ENCODE measurements at places on chromosomes 11 and 22.

GRCh38 chr11:96054870-96055705, 131.2 kb upstream of the MTMR2 start:
- DNase-seq, result peak; percentile 61

DNA sequence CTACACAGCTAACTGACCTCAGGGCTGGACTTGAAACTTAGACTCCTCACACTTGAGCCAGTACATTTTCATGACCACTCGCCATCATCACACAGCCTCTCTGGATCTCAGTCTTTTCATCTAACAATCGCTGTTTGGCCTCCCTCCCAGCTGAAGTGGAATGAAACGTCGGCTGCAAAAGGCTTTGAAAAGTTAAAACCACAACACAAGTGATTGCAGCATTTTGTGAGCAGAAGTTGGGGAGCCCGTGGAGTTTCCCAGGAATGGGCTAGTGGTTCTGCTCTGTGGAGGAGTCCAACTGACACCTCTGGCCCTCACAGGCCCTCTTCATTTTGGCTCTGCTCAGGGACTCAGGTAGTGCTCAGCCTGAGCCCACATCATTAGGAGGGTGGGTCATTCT, 35.9 kb upstream of the TRIM29 start:
- no peak for DNase-seq

DNA sequence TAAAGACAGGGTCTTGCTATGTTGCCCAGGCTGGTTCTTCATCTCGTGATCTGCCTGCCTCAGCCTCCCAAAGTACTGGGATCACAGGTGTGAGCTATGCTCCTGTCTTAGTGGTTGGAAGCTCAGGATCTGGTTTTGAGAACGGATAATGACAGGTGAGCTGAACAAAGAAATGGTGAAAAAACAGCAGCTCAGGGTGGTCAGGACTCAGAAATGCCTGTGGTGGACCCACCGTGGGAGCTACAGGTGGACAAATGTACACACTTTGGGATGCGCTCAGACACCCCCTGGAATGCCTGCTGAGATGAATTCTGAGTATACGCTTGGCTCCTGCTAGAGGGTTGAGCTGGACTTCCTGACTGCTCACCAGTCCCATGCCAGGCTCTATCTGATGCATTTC, 9.5 kb downstream of the RFPL1 start:
- no peak for DNase-seq

DNA sequence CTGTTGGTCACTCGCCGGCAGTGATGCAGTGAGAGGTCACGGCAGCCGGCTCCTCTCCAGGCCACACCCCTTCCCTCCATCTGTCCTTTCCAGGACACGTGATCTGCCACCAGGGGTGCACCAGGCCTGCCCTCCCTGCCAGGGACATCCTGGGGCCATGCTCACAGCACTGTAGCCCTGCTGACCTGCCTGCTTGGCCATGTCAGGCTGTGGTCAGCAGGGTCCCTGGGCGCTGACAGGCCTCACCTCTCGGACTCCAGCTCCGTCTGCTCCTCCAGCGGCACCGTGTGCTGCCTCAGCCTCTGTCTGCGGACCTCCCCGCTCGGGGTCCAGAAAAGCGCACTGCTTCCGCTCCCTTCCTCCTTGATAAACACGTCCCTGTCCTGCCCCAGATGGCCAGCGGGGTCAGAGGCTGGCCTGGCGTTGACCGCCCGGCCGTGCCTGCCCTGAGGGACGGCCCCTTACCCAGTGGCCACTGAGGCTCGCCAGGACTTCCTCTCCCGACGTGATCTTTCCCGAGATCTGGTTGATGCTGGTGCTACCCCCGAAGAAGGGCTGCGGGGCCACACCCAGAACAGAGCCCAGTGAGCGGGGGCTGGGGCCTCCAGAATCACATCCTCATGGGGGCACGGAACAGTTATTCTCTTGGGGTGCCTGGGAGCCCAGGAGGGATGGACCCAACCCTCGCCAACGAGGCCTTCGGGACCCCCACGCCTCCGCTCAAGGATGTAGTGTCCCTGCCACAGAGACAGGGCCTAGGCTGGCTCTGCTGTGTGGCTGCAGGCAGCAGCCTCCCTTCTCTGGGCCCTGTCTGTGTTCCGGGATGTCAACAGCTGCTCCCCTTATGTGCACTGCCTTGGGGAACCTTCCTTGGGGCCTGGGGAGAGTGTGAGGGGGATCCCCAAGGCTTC, 36.3 kb upstream of the CARS1 start:
- DNase-seq, result no peak

DNA sequence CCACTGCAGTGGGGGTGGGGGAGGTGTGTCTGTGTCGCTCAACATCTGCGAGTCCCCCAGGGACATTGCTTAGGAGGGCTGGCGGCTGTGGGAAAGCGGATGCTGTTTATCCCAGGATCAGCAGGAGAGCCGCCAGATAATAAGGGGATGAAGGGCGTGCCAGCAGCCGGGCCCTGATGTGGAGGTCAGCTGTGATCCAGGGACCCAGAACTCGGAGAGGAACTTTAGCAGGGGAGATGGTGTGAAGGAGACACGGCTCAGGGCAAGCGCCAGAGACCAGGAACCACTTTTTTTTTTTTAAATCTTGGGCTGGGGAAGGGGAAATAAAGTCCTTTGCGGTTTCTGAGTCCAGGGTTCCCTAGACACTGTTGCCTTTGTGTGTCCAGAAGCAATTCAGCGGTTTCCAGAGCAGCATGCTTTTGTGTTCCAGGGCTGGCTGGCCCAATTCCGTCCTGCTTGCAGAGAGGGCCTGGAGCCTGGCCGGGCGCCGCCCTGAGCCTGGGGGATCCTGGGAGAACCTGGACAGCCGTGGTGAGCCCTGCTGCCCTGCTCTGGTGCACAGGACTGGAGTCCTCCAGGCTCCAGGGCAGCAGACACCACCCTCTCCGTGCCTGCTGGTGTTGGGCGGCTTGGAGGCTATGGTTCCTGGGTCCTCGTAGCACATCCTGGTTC, at the start of gene GRAMD4:
TSS of gene GRAMD4 (plus strand) at position 557 of the 672 bp plus-strand sequence. CDS start 6,414 bp downstream, outside the sequence.
- DNase-seq, result peak; percentile 76

GRCh38 chr11:79467761-79468160, 26.9 kb upstream of the TENM4 start:
- no peak for DNase-seq

- no peak for DNase-seq
These were observed 7.6 kb upstream of the CDC42EP1 start for GRCh38 chr22:37552524-37553163.

Measured in AML-193 (cell line).